ENCODE measurements at places on chromosomes 16 and 17.

- DNase-seq, result no peak
Observed at GRCh38 chr16:66070140-66070917, 296.2 kb upstream of the CDH5 start.

DNA sequence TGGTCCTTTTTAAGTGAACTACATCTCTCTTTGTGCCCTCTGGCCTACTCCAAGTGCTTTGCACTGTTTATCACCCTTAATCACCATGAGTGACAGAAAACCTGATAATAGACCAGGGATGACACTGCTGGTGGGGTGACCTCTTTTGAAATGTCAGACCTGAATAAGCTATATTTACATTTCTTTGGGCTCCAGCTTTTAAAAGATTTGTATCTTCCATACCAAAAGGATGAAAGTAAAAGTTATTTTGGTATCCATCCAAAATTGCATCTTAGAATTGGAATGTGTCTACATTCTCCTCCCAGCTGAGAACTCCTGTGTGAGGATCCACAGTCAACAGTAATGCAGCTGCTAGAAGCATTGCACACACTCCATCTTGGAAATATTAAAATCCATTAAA is 370.0 kb downstream of the CDH11 start:
- no peak for DNase-seq

DNA sequence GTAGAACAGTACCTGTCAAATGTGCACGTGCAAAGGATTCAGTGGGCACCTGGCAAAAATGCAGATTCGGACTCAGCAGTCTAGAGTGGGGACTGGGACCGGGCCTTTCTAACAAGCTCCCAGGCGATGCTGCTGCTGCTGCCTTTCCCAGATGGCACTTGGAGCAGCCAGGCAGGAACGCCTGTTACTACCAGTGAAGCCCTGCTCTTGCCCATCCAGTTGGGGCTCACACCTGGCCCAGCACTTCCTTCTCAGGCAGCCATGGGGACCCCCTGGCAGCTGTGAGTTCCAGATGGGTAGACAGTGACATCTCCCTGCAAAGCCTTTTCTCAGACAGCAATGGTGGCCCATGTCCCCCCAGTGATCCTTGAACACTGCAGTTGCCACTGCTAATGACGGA is 30.4 kb downstream of the KDM8 start:
- DNase-seq, result no peak

DNA sequence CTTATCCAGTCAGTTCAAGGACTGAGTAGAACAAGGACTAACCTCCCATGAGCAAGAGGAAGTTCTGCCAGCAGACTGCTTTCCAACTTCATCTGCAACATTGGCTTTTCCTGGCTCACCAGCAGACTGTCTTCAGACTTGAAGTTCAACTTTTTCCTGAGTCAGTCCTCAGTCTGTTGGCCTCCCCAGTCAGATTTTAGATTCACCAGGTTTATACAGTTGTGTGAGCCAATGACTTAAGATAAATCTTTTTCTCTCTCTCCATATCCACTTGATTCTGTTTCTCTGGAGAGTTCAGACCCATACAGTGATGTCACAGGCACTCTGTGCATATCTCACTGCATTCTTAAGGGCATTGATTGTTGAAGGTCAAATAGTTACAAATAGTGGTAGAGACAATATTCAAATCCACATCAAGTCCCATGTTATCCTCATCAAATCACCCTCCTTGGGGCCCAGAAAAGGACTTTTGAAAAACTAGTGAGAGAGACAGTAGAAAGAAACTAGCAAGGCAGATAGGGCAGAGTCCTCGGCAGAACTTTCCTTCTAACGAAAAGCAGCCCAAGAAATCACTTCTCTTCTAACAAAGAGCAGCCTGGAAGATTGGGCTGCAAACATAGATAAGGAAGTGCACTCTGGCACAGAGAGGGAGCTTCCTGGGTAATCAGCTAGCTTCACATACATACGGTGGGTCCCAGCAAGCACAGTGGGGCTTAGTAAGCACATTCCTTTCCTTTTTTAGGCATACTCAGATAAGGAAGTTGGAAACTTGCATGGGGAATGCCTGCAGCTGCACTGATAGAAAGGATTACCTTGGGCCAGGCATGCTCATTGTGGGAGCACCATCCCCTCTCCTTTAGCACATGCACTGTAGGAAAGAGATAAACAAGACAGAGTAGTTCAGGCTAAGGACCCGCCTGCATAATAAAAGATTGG is 132.3 kb upstream of the FAM20A start:
- no peak for DNase-seq

DNA sequence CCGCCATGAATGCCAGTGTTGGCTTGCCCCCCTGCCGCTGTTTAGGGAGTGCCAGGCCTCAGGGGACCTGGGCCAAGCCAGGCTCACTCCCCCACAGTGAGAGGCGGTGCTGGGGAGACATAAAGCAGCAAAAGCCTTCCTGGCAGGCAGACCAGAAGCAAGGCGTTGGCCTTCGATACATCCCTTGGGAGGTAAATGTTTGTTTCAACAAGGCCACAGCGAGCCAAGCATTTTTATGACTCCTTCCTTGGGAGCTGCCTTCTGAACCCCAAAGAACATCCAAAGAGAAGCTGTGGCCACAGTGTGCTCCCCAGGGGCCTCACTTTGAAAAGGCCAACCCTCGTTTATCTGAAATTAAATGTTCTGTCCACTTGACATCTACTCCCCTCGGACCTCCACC is 119.7 kb upstream of the CIBAR2 start:
- DNase-seq, result no peak

- DNase-seq, result no peak
Observed at GRCh38 chr16:24950275-24950674, 64.9 kb downstream of the ARHGAP17 start.
